ENCODE measurements at places on chromosomes 7 and 10. TPM values are rescaled to one million over a fixed set of nuclear protein-coding genes. Genes with fewer than 3 reads are reported as not detected.
A peak's percentile ranks its signal among the peaks of the same experiment; 100 is the strongest.

- DNase-seq: no peak
These were observed 1.8 kb upstream of the HOXA10 start for GRCh38 chr7:27175626-27176523.

DNA sequence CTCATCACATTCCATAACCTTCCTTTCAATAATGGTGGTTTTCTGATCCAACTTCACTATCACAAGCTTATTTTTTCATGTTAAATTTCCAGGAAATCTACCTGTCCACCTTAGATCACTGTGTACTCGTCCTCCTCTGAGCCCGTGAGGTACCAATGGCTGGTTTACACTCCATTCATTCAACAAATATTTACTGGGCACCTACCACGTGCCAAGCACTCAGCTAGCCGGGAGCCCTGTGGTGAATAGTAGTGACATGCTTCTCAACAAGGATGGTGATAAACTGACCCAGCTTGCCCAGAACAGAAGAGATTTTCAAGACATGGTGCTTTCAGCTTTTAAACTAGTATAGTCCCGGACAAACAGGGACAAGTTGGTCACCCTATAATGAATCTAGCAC, 98.2 kb downstream of the FAM204A start:
- DNase-seq: no peak

- no peak for DNase-seq
These were observed 297.1 kb downstream of the PRPF18 start for GRCh38 chr10:13883636-13884444.

DNA sequence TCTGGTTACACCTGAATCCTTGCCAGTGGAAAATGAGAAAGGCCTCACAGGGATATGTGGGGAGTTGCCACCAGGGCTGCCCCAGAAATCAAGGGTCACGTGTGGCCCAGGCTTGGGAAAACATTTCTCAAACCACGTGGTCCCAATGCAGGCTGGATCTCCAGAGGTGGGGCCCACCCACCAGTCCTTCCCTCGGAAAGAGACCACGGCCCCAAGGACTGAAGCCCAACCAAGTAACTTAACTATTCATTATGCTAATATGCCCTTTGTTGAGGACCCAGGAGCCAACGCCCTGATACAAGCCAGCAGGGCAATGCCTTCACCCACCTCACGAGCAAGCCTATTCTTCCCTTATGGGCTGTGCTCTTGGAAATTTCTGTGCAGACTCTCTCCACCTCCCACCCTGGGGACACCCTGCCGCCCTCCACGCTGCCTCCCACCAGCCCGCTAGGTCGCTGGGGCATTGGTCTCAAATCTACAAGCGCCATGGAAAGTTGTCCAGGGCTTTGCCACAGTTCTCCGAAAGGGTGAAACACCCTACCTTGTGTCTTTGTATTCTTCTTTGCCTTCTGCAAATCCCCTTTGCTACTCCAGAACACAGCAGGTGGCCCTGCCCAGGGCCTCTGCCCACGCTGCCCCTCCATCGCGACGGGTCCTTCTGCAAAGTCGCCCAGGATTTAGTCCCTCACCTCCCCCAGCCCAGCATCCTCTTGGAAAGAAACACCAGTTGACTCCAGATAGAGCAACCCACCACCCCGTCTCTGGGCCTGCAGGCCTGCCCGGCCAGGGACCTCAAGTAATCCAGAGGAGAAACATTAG, 8.8 kb downstream of the TNS3 start:
- no peak for DNase-seq

DNA sequence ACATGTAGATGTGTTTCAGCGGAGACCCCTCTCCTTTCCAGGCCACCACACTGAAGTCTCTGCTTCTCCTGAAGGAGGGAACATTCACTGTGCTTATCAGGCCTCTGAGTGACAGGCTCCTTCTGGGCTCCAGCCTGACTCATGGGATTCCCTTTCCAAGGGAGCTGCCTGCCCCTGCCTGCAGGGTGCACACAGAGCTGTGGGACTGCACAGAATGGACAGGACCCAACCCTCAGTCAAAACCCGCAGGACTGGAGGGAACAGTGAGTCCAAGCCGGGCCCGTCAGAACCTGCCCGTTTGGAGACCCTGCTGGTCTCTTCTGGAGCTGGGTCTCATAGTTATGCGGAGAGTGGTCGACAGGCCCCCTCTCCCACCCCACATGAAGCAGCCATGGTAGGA, 32.6 kb downstream of the PLAC9 start:
- no peak for DNase-seq

- DNase-seq: no peak
These were observed 48.9 kb downstream of the PARD3 start for GRCh38 chr10:34766266-34766600.

DNA sequence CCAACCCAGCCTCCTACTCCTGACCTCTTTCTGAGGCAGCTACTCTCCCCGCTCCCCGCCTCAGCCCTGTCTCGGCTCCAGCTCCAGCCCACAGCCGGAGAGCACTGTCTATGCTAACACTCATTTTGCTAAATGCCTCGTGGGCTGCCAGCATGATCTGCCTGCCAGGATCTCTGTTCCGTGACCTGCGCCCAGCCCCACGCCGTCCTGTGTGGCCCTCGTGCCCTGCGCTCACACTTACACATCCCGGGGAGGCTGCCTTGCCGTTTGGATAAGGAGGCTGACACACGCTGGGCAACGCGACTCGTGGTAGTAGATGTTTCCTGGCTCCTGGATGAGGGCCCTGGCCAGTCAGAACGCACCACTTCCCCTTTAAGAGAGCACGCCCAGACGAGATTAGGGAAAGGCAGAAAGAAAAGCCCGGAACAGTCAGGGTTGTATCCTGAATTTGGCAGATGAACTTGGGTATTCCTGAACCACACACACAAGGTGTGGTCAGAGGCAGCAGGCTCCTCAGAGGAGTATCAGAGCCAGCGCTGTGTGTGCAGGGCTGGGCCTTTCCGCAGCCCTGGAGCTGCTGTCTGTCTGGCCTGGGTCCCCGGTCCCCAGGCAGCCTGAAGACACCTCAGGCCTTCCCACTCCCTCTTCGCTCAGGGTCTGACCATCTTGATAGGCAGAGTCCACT, 97.7 kb upstream of the EFCAB10 start:
- DNase-seq: peak; percentile 66

HTR5A gene
- not detected for polyA plus RNA-seq

- no peak for DNase-seq
These were observed 22.5 kb upstream of the EPHB6 start for GRCh38 chr7:142832417-142832816.

DNA sequence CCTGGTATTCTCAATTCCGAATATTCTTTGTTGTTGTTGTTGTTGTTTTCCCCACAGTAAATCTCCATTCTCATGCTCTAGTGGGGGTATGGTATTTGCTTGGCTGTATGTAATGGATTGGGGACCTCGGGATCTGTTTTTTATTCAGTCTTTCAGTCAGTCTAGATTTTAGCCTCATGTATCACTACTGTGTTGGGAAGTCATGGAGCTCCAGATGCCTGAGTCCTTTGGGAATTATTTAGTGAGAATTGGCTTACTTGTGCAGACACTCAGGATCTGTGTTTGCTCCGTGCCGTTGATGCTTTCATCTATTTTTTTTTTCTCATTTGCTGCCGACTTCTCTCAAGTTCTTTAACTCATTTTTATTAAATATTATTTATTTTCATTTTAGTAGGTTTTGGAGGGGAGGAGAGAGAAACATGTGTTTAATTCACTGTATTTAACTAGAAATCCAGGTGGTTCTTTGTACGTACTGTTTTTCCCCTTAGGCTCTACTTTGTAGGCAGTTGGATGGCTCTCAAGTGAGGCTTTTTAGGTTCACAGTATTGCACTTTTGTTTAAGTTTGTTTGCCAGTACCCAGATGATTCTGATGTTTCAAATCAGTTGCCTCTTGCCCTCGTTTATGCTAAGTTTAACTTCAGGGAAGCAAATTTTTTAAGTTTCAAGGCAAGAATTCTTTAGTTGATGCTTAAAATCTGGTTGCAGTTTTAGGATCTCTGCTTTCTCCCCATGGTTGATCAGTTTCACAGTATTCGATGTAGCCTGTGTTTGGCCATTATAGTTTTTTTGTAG, 36.9 kb downstream of the ZNRF2 start:
- DNase-seq: peak; percentile 31

- no peak for DNase-seq
These were observed 59.6 kb downstream of the ATOH7 start for GRCh38 chr10:68172324-68172723.

DNA sequence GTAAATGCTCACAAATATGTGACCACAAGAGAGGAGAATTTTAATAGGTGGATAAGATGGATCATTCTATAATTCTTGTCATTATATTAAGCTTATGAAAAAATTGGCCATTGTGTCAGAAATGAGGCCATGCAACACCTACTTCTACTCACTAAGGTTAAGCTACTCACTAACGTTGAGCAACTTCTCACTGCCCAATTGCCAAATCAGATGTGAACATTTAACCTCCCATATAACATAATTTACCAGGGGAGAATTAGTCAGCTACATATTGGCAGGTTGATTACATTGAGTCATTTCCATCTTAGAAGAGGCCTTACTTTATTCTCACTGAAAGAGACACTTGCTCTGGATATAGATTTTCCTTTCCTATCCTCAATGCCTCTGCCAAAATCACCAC, 211.2 kb upstream of the DGKB start:
- DNase-seq: no peak

DNA sequence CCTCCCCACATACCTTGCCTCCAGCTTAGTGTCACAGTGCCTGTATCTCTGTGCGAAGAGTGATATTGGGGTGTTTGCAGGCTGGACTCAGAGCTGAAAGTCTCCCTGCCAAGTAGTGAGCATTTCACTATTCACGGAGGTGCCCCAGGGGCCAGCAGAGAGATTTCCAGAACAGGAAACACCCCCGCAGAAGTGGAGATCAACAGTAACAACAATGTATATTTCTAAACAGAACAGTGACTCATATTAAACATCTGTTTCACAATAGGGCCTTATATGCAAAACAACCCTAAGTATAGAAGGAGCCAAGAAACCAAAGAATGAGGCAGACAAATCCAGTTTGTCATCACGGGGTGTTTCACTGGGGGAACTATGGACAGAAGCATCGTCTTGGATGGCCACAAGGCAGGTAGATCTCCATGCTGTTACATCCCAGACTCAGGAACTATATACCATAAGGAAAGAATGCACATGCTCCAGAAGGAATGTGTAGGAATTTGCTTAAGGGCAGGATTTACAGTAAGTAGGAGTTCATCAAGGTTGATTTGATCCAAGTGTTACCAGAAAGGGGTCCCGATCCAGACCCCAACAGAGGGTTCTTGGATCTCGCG, 29.3 kb upstream of the CCL24 start:
- peak; percentile 59 for DNase-seq

DNA sequence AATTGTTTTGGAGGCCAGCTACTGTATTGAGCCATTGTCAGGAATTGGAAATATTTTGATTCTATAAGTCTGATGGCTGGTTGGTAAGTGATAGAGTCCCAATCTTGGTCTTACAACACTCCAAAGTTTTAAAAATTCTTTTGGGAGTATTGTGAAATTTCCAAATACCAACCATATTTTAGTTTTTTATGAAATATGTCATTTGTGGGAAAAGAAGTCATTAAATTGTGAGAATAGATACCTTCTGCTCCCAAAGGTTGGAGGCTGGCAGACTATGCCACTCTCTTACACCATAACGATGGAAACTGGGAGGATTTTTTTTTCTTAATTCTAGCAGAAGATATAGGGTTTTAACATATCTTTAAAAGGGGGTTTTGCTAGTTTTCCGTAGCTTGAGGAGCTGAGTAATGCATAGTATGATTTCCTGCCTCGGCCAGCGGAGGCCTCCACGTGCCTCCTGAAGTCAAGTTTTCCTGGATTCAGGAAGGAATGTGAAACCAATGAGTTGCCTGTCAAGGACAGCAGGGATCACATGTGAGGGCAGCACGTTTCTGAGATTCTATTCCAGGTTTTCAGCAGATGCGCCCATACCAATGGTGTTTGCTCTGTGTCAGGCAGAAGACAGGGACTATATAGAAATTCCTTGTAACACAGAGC, 92.2 kb upstream of the LAMB4 start:
- no peak for DNase-seq

GATA3 gene
- 1.0 TPM for polyA plus RNA-seq

- peak; percentile 64 for DNase-seq
These were observed 150.2 kb downstream of the GNAI1 start for GRCh38 chr7:80284855-80285254.

- no peak for DNase-seq
These were observed 52.3 kb downstream of the TACR2 start for GRCh38 chr10:69364232-69364940.

SPDYE5 gene
- polyA plus RNA-seq: 5.5 TPM

HECW1 gene
- 0.14 TPM for polyA plus RNA-seq

- no peak for DNase-seq
These were observed 77.7 kb upstream of the GLI3 start for GRCh38 chr7:42314696-42315095.

GRCh38 chr10:123579675-123580074, 86.5 kb upstream of the GPR26 start:
- no peak for DNase-seq

ZNF804B gene
- polyA plus RNA-seq: not detected

DNA sequence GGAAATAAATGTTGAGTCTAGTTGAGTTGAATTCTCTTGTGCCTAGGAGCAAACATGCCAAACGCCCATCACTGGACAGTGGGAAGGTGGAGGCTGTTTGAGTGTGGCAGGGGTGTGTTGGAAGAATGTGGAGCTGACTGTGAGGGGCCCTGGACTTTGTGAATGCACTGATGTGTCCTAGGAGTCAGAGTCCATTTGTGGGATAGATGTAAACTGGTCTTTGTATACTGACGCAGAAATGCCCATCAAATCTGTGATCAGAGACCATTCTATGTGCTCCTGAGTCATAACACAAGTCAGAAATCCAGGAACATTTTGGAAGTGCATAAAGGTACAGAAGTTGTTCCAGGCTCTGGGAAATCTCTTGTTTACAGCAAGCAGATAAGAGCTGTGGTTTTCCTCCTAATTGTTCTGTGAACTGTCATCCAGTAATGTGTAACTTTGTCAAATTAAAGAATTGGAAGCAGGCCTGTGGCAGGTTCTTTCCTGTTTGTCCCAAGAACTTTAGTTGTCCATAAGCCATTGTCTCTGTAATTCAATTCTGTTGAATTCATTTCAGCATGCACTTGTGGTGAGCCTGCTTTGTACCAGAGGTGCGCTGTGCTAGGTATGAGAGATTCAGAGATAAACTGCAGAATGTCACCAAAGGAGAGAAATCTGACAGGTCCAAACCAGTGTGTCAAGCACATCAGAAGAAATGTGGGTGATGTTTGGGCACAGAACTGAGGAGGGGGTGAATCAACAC, 7.6 kb downstream of the PRXL2A start:
- no peak for DNase-seq

DNA sequence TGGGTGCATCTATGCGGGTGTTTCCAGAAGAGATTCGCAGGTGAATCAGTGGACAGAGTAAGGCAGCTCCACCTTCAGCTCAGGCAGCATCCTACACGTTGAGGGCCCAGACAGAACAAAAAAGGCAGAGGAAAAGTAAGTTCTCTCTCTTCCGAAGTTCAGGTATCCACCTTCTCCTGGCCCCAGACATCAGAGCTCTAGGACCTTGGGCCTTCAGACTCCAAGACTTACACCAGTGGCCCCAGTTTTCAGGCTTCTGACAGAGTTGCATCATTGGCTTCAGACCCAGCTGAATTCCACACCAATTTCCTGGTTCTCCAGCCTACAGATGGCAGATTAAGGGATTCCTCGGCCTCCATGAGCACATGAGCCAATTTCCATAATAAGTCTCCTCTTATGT, 102.2 kb upstream of the GPR26 start:
- DNase-seq: no peak

Measured in hindlimb muscle (tissue), 1 donor.